ENCODE measurements at places on chromosomes 1 and 21. TPM values are rescaled to one million over a fixed set of nuclear protein-coding genes. Genes with fewer than 3 reads are reported as not detected.

- peaks cover 41% of the 10 kb centered on the region for H3K27me3 ChIP-seq
- no peak overlapping the region for H3K27ac ChIP-seq
- H3K4me1 ChIP-seq, result no peaks in the 10 kb centered on the region
- no peaks in the 10 kb centered on the region for H3K36me3 ChIP-seq
- no peak overlapping the region for H3K4me3 ChIP-seq
Observed at GRCh38 chr1:29894311-29894710, 658.0 kb downstream of the PTPRU start.

DNA sequence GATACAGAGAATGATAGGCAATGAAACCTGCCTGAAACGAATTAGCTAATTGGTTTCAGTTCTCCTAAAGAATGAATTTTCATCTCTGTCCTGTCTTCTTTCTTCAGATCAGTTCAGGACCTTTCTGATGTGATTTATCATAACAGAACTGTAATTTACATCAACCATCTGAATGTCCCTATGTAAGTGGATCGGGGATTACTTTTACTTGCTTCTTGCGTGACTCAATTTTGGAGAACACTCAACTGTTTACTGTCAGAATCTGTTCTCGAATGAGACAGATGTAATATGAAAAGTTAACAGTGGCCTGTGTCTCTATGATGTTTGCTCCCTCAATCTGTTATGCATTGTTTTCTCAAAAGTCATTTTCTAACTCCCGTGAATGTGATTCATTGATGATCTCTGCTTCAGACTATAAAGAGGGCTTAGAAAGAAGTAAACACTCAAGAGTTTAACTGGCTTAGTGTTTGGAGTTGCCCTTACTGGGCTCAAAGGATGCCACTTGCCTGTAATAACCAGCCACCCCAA lies 111.0 kb downstream of the GABPA start:
- no peak for DNase-seq
- no peak overlapping the region for H3K4me3 ChIP-seq
- peaks cover 8% of the 10 kb centered on the region for H3K27me3 ChIP-seq
- no peak overlapping the region for H3K27ac ChIP-seq
- no peaks in the 10 kb centered on the region for H3K36me3 ChIP-seq
- no peaks in the 10 kb centered on the region for H3K4me1 ChIP-seq

- no peak overlapping the region for H3K4me3 ChIP-seq
- H3K4me1 ChIP-seq, result no peaks in the 10 kb centered on the region
Observed at GRCh38 chr21:18743531-18743930, 339.9 kb upstream of the TMPRSS15 start.

DNA sequence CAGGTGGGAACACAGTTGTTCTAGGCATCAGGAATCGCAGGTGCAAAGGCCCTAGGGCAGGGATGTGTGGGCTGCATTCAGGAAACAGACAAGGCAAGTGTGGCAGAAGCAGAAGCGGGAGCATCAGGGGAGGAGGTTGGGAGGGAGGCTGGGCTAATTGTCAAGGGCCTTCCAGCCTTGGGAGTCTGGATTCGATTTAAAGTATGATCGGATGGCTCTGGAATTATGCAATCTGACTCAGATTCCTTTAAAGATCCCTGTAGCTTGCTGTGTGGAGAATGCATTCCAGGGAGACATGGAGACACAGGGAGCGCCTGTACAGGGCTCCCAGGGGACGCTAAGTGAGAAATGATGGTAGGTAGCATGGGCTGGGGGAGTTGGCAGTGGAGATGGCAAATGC lies 86.5 kb downstream of the LACTBL1 start:
- H3K4me3 ChIP-seq, result no peak overlapping the region
- peaks cover 4% of the 10 kb centered on the region for H3K4me1 ChIP-seq
- DNase-seq, result no peak

The TRIM67 gene
- total RNA-seq, result not detected

The RHD gene
- total RNA-seq, result not detected

The CLCA4 gene
- total RNA-seq, result not detected

The SERINC2 gene
- not detected for total RNA-seq

DNA sequence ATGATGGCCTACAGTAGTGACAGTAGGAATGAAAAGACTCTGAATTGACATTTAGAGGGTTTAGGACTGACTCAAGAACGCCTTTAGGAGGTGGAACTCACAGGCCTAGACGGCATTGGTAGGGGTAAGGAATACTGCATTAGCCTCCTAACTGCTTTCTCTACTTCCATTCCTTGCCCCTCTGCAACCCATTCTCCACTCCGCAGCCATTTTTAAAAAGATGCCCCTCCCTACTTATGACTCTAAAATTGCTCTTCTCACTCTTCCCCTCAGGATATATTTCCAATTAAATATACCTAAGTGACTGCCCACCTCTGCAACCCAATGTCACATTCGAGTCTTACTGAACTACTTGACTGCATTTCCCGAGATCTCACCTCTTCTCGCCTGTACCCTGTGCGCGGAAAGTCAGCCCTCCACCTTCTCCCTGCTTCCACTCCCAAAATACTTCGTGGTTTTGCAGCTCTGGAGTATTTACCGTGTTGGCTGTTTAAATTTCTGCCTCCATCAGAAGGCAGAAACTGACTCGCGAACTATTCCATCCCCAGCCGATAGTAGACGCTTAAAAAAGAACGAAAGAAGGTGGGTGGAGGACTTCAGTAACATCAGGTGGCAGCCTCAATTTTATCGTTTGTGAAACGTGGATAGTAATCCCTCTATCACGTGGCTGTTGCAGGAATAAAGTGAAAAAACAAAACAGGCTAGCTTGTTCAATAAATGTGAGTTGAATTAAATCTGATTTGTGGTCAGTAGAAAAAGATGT lies 1.1 kb upstream of the YBX1 start:
- H3K4me3 ChIP-seq, result peak overlapping the region; percentile 92
- H3K36me3 ChIP-seq, result peaks cover 42% of the 10 kb centered on the region
- no peak for DNase-seq
- H3K27me3 ChIP-seq, result peaks cover 3% of the 10 kb centered on the region
- peaks cover 40% of the 10 kb centered on the region for H3K4me1 ChIP-seq

GRCh38 chr1:88985692-88986091 lies 6.7 kb downstream of the KYAT3 start:
- peaks cover 82% of the 10 kb centered on the region for H3K4me1 ChIP-seq
- H3K4me3 ChIP-seq, result no peak overlapping the region
- H3K27me3 ChIP-seq, result no peaks in the 10 kb centered on the region
- peak overlapping the region; percentile 85 for H3K27ac ChIP-seq

GRCh38 chr1:24641646-24642151 lies 1.4 kb upstream of the SRRM1 start:
- peak overlapping the region; percentile 83 for H3K4me3 ChIP-seq
- H3K4me1 ChIP-seq, result peaks cover 37% of the 10 kb centered on the region
- H3K27me3 ChIP-seq, result no peaks in the 10 kb centered on the region
- H3K27ac ChIP-seq, result peak overlapping the region; percentile 96
- peaks cover 24% of the 10 kb centered on the region for H3K36me3 ChIP-seq
- DNase-seq, result peak; percentile 66

DNA sequence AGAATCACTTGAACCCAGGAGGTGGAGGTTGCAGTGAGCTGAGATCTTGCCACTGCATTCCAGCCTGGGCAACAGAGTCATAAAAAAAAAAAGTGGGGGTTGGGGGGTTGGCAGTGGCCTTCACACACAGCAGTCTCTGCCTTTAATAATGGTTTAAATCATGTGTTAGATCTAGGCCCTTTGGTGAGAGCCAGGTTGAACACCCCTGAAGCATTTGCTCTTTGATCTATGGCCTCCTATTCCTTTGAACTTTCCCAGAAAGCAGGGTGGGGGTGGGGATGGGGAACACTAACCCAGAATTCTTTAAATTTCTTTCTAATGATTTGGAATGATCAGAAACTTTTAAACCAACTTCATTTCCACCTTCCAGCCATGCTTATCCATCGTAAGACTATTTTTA lies 313.0 kb downstream of the KIF26B start:
- H3K4me1 ChIP-seq, result no peaks in the 10 kb centered on the region
- DNase-seq, result no peak
- no peaks in the 10 kb centered on the region for H3K36me3 ChIP-seq
- no peak overlapping the region for H3K27ac ChIP-seq
- H3K27me3 ChIP-seq, result no peaks in the 10 kb centered on the region

DNA sequence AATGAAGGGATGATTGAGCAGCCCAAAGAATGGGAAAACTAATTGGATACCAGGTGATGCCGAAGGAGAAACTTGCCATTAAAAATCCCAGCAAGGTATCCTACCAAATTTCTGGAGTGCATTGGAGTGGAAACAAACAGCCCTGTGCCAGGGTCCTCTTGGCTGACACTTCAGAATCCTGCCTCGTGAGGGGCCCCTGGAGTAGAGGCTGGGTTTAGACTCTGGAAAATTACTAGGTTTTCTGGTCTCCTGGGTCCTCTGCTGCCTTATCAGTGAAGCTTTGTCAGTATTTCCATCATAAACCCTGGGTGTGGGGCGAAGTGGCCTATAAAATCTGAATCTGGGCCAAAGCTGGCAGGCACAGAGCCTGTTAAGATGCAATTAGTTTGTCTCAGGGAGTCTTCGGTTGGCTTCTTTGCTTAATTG lies 289.2 kb upstream of the USP24 start:
- no peak for DNase-seq
- no peak overlapping the region for H3K4me3 ChIP-seq
- peaks cover 17% of the 10 kb centered on the region for H3K27me3 ChIP-seq
- no peaks in the 10 kb centered on the region for H3K36me3 ChIP-seq
- H3K4me1 ChIP-seq, result no peaks in the 10 kb centered on the region
- no peak overlapping the region for H3K27ac ChIP-seq

All from activated naive CD8-positive, alpha-beta T cell treated with anti-CD3 and anti-CD28 coated beads for 36 hours (primary cell).